ENCODE measurements at places on chromosomes 13 and 19.

DNA sequence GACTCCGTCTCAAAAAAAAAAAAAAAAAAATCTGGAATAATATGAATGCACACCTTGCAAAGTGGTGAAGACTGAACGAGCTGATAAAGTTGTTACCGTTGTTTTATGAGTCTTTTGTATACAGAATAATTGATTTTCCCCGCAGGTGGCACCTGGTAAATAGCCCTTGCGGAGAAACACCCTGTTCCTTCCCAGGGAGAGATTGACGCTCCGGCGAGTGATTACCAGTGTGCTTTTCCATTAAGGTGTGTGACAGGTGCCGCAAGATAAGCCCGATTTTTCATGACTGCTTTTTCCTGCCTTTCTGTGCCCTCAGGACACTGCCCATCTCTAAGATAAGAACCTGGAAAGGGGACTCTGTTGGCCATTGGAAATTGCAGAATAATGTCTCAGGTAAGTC lies 943 bp downstream of the ZNF302 start:
- no peak for DNase-seq

DNA sequence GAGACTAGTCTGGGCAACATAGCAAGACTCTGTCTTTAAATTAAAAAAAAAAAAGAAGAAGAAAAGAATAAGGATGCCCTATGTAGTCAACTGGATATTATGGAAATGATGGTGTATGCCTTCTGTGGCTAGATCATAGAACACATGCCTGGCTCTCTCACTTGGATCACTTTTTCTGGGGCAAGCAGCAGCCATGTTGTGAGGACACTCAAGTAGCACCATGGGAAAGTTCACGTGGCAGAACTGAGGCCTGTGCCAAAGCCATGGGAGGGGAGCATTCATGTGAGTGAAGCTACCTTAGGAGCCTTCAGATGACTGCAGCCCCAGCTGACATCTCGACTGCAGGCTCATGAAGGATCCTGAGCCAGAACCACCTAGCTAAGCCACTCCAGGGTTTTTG lies 12.0 kb downstream of the PLAUR start:
- no peak for DNase-seq

DNA sequence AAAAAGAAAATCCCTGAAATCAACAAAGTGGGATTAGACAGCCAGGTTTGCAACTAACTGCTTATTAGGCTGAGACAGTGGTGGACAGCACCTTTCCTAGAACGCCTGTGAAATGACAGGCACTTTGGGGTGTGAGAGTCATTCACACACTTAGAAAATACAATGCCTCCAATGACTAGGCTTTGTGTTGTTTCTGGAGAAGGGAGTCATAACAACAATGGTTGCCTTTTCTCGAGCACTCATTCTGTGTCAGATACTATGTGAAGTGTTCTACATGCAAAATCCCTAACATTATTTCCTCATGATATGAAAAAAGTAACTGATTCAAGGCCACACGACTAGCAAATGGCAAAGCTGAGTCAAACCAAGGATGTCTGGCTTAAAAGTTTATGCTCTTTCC lies 41.2 kb downstream of the SACS start:
- DNase-seq: no peak

DNA sequence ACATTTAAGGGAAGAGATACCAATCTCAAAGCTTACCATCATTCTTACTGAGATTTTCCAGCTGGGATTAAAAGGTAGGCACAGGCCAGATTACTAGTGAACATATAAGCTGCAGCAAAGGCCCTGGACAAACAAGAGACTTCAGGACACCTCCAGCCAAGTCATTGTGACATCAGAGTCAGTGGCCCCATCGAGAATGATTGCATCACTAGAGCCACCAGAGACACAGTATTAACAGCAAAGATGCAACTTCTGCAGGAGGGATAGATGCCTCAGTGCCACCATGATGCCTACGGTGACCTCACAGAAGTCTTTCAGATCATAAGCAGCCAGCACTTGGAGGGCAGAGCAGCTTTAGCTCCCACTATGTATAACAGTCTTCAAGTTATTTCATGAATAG lies 8.6 kb downstream of the RUBCNL start:
- no peak for DNase-seq

GRCh38 chr13:77040076-77040475 lies 13.1 kb upstream of the FBXL3 start:
- DNase-seq: no peak

DNA sequence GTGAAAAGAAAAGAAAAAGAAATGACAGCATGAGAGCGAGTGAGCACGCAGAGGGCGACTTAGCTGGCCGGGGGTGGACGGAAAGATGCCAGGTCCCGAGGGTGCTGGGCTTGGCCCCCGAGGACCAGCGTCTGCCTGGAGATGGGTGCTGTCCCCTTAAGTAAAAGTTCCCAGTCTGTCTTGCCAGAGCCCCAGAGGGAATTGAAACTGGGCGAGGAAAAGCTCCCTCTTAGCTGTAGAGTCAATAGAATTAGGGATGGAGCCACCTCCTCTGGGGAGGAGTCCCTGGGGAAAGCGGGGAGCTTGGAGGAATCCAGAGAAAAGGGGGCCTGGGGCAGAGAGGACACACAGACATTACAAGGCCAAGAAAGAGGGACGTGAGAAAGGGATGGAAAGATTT lies 13.3 kb downstream of the BCAM start:
- no peak for DNase-seq

- DNase-seq: no peak
Observed at GRCh38 chr13:106277484-106278154, 257.8 kb downstream of the EFNB2 start.

- DNase-seq: no peak
Observed at GRCh38 chr19:49690656-49691242, at the start of gene CPT1C. Gene CPT1C, plus strand, starts transcription at chr19:49691116. Its CDS starts 1,137 bp downstream, at chr19:49692253.

GRCh38 chr19:4909156-4909896 lies at the start of gene UHRF1:
Gene UHRF1, plus strand, starts transcription at chr19:4909501. Its CDS starts 1,385 bp downstream, at chr19:4910886.
- DNase-seq: peak; percentile 69

- DNase-seq: no peak
Observed at GRCh38 chr19:57708641-57709361, at the start of gene ZNF154. Gene ZNF154, minus strand, starts transcription at chr19:57709204. Its CDS starts 233 bp downstream, at chr19:57708971.

GRCh38 chr13:20519875-20520274 lies 5.8 kb downstream of the CRYL1 start:
- no peak for DNase-seq

GRCh38 chr19:39297931-39298634 lies 1.9 kb downstream of the IFNL1 start:
- DNase-seq: no peak

GRCh38 chr13:98216711-98217285 lies 39.7 kb upstream of the RNF113B start:
- no peak for DNase-seq

GRCh38 chr19:13762635-13763235 lies 1.6 kb upstream of the MRI1 start:
- DNase-seq: no peak

GRCh38 chr13:59641817-59642216 lies 521.9 kb downstream of the DIAPH3 start:
- no peak for DNase-seq

GRCh38 chr19:50383852-50384684 lies at the start of gene POLD1:
Gene POLD1, plus strand, starts transcription at chr19:50384347. Its CDS starts 14,505 bp downstream, at chr19:50398852.
- DNase-seq: peak; percentile 98

DNA sequence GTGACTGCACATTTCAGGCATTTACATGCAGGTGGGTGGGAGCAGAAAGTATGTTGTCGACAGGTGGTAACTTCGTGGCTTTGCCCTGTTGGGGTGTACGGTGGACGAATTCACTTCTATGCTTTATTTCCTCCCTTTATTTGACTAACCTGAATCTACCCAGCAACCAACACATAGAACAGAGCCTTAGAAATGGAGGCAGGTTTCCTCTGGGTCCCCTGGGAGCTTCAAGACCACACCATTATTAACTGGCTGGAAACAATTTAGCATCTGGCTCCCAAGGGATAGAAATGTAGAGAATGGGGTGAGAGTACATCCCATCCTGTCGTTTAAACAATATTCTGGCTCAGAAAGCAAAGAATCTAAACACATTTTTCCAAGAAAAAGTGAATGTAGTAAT lies 244.4 kb downstream of the DLEU7 start:
- no peak for DNase-seq

DNA sequence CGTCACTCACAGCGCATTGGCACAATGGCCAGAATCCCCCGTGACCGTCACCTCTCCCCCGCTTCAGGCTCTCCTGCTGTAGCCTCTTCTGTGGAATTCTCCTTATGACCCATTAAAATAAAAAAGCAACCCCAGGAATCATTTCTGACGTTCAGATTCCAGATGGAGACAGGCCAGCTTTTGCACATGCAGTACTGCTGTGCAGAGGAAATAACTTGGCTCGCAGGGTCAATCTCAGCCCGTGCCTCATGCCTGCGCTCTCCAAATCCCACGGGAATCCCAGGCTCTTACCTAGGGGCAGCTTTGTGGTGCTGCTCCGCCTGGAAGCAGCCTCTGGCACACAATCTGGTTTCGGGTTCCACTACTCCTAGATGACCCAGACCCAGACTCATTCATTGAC lies 32.7 kb upstream of the SOX1 start:
- no peak for DNase-seq

DNA sequence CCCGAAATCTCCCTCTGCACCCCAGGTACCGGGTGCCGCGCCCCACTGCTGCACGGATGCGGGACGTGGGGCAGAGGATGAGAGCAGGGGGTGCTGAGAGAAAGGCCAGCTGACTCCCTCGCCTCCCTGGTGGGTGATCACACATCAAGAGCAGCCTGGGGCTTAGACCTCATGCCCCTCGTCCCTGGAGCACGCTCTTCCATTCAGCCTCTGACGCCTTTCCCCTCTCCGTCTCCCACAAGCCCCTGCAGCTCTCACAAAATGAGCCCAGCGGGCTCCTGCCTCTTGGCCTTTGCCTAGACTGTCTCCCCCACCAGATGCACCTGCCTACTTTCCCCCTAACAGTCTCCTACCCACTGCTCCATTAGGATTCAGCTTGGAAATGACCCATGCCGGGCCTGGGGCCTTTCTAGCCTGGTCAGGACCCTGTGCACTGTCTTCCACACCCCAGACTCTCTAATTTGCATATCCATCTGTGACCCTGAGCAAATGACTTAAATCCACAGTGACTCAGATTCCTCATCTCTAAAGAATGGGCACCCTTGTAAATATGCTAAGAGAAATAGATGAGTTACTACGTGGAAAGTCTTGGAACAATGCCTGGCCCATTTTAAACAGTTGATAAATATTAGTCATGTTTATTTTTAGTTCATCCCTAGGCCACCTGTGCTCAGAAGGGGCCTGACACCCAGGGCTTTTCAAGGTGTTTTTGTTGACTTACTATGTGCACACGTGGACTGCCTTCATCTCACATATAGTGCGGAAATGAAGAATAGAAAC lies 582 bp upstream of the PTPRH start:
- peak; percentile 41 for DNase-seq

GRCh38 chr13:43661161-43661830 lies 125.5 kb downstream of the ENOX1 start:
- DNase-seq: no peak

GRCh38 chr13:26584713-26585112 lies 27.2 kb downstream of the WASF3 start:
- peak; percentile 48 for DNase-seq

GRCh38 chr13:110521296-110521680 lies 40.2 kb downstream of the RAB20 start:
- no peak for DNase-seq

DNA sequence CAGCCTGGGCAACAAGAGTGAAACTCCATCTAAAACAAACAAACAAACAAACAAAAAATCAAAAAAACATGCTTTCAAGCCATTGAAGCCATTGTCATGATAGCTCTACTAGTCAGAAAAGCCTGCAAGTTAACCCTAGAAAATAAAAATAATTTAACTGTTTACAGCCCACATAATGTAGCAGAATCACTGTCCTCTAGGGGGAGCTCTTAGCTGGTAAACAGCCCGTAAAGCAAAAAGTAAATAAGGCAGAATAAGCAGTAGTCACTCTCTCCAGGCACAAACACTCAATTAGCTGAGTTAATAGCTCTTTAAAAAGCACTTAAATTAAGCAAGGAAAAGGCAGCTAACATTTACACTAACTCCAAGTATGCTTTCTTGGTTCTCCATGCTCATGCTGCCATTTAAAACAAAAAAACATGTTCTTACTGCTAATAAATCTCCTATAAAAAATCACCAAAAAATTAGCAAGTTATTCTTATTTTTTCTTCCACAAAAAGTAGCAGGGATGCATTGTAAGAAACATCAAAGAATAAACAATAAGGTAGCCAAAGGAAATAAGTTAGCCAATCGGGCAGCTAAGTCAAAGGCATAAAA lies 11.3 kb downstream of the LILRB4 start:
- DNase-seq: peak; percentile 11

- no peak for DNase-seq
Observed at GRCh38 chr19:42052241-42052863, 17.7 kb downstream of the GRIK5 start.

DNA sequence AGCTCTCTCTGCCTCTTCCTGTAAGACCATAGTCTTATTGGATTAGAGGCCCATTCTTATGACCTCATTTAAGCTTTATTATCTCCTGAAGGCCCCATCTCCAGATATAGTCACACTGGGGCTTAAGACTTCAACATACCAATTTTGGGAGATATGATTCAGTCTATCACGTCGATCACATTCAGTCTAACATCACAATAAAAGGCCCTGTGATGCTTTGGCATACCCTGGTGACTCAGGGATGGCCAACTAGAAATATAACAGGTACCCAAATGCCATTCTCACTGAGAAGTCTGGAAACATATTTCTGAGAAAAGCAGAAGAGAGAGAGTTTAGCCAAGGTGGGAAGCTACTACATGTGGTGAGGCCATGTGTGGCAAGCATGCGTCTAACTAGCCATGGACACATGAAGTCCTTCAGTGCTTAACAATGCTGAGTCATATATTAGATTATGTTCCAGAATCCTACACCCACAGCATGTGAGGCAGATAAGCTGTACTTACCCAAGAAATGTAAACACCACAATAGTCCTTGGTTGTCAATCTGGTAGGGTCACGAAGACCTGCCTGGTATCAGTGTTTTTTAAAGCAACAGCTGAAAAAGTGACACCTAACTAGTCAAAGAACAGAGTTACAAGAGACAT lies 485.1 kb downstream of the FOXO1 start:
- no peak for DNase-seq

DNA sequence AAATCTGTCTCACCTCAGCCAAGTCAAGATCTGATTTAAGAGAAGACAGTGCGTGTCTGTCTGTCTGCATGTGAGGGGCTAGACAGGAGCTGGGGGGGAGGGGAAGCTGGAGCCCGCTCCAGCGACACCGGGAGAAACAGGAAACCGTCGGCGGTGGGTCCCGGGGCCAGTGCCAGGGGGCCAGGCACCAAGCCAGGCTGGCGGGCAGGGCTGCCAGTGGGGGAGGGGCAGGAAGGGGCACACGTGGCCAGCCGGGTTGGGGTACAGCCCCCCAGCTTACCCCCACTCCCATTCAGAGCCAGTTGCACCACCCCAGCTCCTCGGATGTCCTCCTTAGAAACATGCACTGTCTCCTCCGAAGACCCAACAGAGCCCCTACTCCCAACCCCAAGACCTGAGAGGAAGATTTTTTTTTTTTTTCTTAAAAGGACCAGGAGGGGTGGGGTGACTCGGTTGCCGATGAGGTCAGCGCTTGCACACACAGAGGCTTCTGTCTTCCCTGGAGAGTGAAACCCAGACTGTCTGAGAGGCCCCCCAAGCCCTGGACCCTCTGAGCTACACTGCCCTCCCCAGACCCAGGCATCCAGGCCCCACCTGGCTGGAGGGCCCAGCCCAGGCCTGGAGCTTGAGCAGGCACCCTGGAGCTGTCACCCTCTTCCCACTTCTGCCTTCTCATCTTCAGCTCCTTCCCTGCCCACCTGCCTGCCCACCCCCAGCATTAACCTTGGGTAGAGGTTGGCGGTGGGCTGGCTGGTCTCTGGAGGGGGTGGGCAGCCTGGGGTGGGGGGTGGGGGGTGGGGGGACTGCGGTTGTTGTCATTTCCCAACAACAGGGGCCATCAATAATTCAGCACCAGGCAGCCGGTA lies 4.0 kb downstream of the ERF start:
- DNase-seq: no peak

GRCh38 chr19:15101479-15102082 lies 5.6 kb upstream of the SYDE1 start:
- DNase-seq: peak; percentile 65
